ENCODE measurements at places on chromosomes 12 and 14.

GRCh38 chr14:22583994-22584393 is 5.0 kb downstream of the DAD1 start:
- no peak for DNase-seq

GRCh38 chr12:44465139-44465538 is 411.0 kb downstream of the NELL2 start:
- no peak for DNase-seq

- DNase-seq = no peak
These were observed 8.0 kb downstream of the ASCL1 start for GRCh38 chr12:102965281-102966155.

- DNase-seq = no peak
These were observed 62.7 kb downstream of the HMGA2 start for GRCh38 chr12:65886996-65887395.

- no peak for DNase-seq
These were observed 99.1 kb downstream of the NELL2 start for GRCh38 chr12:44777044-44777443.

DNA sequence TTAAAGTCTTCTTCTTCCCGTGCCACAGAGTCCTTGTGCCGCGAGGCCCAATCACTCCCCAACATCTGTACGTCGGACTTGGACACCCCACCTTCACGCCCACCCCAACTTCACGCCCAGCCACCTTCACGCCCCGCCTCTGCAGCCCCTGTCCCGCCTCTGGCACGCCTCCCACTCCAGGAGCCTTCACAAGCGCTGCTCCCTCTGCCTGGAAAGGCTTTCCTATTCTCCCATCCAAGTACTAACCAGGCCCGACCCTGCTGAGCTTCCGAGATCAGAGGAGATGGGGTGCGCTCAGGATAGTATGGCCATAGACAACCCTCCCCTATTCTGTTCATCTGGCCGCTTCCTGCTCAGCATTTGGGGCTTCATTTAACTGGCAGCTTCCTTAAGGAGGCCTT is 17.3 kb upstream of the EIF5 start:
- DNase-seq = no peak

DNA sequence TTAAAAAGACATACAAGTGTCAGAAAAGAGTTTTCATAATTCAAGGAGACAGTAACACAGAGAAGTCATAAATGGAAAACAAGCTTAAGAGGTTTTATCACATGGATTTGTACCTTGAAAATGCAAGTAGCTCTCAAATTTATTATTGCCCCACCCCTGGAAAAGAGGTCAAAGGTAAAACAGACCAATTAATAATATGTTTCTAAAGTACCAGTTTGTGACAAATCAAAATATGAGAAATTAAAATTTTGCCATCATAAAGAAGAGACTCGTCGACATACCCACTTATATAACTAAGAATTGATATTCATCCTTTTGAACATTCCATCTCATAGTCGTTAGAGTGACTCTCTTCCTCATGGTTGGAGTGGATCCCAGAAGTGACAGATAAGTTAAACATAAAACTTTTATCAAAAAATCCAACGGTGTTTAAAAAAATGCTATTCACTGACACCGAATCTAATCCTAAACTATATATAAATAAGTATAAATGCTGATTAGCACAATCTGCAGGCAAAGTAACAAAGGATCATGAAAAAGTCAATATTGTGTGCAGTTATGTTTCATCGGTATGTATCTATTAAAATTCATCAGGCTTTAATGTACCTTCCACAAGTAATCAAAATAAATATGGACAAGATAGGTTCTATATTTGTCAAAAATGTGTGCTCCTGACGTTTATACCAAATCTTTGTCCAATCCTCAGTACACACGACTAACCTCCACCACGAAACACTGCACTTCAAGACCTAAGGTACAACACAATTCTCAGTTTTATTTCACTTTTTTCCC is 2.3 kb downstream of the CORO1C start:
- no peak for DNase-seq

All from stimulated activated CD8-positive, alpha-beta memory T cell treated with anti-CD3 and anti-CD28 coated beads, Interleukin-4, amount 100 ng/mL, for 1 hour (primary cell).